ENCODE measurements at places on chromosomes 16 and 17.

DNA sequence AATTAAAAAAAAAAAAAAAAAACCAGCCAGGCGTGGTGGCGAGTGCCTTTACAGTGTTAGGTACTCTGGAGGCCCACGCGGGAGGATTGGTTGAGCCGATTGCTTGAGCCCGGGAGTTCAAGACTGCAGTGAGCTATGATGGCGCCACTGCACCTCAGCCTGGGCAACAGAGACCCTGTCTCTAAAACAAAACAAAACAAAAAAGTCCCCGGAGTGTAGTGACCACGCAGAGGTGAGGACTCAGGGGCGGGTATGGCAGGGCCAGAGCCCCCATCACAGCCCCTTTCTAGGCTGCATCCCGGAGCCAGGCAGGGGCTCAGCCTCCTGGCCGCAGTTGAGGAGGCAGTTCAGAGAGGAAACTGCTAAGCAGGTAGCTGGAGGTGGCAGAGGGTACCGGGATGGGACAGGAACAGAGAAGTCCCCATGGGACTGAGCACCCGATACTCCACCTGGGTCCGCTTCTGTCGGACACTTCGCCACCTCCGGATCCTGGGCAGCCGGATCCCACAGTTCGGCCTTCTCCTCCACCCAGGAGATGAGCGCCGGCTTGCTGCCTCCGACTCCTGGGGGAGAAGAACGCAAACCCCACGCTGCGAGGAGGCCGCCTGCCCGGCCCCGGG is 800 bp downstream of the ZNF747 start:
- peak; percentile 44 for DNase-seq

- DNase-seq = no peak
These were observed 25.1 kb upstream of the MMP2 start for GRCh38 chr16:55453909-55454308.

DNA sequence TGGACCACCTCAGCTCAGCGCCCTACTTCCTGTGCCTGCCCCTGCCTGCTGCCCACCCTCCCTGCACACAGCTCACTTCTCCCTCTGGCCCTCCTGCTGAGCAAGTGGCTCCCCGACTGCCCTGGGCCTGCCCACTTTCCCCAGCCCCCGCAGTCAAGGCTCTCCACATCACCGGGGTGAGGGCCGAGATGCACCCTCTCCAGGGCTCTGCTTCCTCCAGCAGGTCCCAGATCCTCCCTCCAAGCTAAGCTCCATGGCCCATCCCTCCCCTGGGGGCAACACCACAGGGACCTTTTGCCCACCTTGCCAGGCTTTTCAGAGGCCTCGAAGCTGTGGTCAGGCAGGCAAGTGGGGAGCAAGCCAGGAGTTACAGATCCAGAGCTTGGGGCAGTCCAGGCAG is 820.2 kb downstream of the KCNJ18 start:
- no peak for DNase-seq

GRCh38 chr17:27596566-27597187 is 34.3 kb upstream of the LGALS9 start:
- no peak for DNase-seq

- no peak for DNase-seq
These were observed 40.2 kb upstream of the MYH2 start for GRCh38 chr17:10589553-10590145.

DNA sequence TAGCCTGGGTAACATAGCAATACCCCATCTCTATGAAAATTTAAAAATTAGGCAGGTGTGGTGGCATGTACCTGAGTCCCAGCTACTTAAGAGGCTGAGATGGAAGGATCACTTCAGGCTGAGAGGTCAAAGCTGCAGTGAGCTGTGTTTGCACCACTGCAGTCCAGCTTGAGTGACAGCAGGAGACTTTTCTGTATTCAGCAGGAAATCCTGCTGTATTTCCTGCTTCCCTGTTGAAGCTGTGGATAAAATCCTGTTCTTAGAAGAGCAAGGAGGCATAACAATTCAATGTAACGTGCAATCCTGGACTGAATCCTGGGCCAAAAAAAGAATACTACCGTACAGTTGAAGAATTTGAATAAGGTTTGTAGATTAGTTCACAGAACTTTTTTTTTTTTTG is 62.2 kb downstream of the FBXL20 start:
- DNase-seq = no peak

GRCh38 chr16:77137045-77137444 is 53.9 kb upstream of the MON1B start:
- DNase-seq = no peak

GRCh38 chr16:49835161-49835777 is 20.6 kb downstream of the ZNF423 start:
- no peak for DNase-seq

DNA sequence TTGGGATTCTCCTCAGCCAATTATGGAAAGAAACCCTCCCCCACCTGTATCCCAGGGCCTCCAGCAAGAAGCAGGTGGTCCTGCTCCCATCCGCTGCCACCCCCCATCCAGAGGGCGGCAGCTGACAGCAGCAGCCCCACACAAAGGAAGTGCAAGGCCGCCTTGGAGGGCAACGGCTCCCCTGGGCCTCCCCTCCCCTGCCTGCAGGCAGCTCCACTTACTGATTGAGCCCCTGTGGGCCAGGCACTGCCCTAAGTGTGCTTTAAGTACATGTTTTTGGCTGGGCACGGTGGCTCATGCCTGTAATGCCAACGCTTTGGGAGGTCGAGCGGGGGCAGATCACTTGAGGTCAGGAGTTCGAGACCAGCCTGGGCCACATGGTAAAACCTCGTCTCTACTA is 257.6 kb downstream of the PARN start:
- no peak for DNase-seq

DNA sequence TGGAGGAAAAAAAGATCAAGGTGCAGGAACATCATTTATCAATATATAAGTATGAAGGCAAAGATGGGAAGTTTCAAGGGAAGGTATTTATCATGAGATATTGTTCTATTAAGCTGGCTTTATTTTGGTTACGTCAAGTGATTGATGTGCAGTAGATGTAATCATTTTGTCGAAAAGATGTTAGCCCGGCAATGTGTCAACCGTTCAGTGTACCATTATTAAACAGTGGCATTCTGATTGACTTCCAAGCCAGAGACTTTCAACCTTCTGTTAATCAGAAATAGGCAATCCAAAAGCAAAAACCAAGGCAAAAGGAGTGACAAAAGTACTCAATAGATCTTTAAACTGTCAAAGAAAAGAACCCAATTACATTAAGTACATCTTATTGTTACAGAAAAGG is 1340.3 kb upstream of the GOT2 start:
- no peak for DNase-seq

DNA sequence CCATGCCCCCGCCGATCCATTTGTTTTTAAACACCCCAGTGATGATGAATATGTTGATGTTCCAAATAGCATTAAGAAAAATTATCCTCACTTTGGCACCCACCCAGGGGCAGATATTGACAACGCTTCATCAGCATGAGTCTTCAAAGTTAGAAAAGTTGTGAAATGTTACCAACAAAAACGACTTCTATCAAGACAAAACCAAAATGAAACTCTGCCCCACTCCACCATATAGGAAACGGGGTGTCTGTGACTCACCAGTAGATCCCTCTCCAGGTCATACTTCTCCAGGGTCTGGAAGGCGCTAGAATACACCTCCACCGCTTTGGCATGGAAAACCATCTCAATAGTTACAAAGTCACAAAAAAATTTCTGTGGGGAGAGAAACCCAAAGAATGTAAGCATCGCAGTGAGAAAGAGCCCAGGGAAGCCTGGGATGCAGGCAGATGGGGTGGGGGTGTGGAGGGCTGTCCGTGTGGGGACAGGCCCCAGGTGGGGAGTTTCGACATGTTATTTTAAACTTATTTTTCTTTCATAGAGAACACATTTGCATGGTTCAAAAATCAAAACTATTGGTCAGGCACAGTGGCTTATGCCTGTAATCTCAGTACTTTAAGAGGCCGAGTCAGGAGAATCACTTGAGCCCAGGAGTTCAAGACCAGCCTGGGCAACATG is 10.2 kb downstream of the CIBAR2 start:
- no peak for DNase-seq

DNA sequence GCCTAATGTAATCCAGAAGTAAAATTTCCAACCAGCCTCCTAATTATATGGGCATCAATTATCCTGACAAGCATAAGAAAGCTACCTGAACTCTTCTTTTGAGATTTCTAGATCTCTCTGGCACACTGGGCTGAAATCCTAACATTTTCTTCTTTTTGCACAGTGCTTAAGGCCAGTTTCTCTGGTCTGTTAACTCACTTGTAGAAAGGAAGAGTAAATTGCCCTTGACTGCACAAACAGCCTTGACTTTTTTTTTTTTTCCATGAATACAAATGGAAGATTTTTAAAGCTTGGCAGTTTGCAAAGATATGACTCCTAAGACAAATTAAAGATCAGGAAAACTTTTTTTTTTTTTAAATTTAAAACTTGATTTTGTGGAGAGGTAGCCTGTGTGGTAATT is 291.2 kb upstream of the MON1B start:
- DNase-seq = no peak

- peak; percentile 3 for DNase-seq
These were observed 173.3 kb downstream of the PMP22 start for GRCh38 chr17:15091825-15092224.

DNA sequence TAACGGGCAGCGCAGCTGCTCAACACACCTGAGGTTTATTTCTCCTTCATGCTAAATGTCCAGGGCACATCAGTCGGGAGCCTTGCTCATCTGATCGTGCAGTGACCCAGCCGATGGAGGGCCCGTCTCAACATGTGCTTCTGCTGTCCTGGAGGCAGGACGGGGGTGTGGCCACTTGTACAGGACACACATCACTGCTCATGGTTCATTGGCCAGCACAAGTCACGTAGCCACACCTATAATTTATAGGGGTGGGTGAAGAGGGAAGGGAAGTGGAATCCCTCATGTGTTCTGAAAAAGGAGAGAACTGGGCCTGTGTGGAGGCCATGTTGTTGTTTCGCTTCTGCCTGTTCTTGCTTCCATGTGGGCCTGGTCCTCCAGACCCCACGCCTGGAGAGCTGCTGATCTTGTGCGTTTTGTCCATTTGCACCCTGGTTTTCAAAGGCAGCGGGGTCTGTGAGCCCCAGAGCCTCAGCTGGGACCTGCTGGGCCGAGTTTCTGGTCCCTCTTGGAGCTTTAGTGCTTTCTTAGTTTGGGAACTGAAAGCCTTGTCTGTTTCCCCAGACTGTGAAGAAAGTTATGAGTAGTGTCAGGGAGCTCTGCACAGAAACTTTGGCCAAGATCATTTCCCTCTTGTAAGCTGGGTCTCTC is 60.5 kb downstream of the CMIP start:
- DNase-seq = no peak

DNA sequence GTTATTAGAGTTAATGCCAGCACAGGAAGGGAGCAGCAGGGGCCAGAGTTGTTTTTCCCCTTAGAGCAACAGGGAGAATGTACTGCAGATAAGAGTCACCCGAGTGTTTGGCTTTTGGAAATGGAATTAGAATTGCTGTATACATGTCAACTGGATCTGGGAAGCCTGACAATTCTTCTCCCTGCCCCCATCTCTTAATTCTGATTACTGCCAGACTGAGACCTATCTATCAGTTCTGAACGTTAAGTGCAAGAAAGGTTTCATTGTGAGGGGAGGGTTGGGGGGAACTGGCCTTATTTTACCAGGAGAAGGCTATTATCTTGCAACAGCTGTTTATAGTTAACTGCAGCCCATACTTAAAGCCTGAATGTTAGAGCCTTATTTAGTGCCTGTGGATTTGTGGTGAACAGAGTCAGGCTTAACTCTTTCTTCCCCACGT is 424.5 kb upstream of the CDH11 start:
- DNase-seq = no peak

DNA sequence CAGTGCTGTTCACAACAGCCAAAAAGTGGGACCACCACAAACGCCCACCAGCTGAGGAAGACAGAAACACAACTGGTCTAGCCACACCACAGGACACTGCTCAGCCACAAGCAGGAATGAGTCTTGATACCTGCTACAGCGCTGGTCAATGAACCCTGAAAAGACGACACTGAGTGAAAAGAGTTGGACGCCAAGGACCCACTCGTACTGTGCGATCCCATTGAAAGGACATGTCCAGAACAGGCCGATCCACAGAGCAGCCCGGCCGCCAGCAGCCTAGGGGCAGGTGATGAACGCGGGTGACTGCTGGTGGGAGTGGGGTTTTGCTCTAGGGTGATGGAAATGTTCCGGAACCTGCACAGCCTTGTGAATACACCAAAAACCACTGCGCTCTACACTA is 10.6 kb upstream of the SLC38A8 start:
- DNase-seq = no peak

DNA sequence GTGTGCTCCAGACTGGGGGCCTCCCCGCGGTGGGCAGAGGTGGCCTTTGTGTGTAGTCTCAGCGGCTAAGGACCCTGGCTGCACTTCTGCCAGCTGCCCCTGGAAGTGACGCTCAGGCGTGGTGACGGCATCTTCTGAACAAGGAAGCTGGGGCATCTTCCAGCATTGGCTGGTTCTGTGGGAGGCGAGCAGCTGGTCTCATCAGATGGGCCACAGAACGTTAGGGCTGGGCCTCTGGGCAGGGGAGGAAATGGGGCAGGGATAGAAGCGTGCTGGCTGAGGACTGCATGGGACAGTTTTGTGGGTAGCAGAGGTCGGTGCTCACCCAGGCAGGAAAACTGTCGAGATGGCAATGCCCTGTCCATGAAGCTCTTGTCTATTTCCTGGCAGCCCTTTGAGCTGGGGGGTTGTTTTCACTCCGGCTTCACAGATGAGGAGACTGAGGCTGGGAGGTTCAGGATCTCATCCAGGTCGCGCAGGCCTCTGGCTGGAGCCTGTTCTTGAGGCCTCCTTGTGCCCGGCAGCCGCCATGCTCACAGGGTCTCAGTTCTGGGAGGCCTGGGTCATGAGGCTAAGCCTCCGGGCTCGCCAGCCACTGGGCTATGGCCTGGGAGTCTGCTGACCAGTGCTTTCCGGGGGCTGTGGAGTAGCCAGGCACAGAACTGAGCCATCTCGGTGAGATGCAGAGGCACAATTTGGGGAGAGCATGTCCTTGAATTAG is 16.3 kb downstream of the IRF8 start:
- DNase-seq = no peak

DNA sequence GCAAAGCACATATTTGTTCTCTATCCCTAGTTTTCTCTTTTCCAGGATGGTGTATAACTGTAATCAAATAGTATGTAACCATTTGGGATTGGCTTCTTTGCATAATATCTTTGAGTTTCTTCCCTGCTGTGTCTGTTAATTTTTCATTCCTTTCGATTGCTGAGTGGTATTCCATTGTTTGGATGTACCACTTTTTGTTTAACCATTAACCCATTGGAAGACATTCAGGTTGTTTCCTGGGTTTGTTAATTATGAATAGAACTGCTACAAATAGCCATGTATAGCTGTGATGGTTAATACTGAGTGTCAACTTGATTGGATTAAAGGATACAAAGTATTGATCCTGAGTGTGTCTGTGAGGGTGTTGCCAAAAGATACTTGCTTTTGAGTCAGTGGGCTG is 4.6 kb upstream of the SLFN13 start:
- no peak for DNase-seq

- DNase-seq = no peak
These were observed 386.2 kb upstream of the CCL2 start for GRCh38 chr17:33868899-33869298.
